ENCODE measurements at places on chromosomes 6 and 20.

DNA sequence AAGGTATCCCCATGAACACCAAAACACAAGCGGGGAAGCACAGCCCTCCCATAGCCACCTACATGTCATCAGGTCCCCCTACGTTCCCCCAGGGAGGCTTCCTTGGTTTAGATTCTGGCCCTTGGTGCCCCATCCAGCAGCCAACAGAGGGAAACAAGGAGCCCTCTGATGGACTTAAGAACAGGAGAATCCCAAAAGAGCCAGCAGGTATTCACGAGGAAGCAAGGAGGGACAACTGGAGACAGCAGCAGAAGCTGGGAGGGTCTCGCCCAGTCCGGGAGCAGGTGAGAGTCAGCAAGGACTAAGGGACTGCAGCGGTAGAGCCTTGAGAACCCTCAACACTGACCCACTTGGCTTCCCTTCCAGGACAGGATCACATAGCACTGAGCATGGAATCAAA, 58.4 kb upstream of the TOP1 start:
- no peak for DNase-seq

GRCh38 chr6:127561660-127562059, 15.3 kb upstream of the C6orf58 start:
- DNase-seq, result no peak

- no peak for DNase-seq
These were observed 22.2 kb downstream of the CARMIL1 start for GRCh38 chr6:25301362-25301761.

GRCh38 chr6:52231406-52232127, 12.7 kb downstream of the IL17F start:
- no peak for DNase-seq

DNA sequence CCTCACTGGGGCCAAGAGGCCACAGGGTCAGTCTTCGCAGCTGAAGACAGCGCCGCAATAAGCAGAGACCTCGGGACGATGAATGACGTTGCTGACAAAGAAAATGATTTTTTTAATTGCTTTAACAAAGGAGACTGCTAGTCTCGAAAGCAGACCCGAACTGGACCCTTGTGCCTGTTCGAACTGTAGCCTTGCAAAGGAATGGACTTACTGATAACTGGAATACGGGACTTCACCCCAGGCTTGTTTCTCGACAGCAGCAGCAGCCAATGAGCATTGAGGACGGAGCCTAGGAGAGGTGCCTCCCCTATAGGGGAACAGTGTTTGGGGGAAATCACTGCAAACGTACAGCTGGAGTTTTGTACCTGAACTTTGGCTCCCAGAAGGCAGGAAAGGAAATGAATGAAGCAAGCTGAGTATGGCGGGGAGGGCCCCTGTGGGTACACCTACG, 1.3 kb upstream of the TAF4 start:
- peak; percentile 29 for DNase-seq

DNA sequence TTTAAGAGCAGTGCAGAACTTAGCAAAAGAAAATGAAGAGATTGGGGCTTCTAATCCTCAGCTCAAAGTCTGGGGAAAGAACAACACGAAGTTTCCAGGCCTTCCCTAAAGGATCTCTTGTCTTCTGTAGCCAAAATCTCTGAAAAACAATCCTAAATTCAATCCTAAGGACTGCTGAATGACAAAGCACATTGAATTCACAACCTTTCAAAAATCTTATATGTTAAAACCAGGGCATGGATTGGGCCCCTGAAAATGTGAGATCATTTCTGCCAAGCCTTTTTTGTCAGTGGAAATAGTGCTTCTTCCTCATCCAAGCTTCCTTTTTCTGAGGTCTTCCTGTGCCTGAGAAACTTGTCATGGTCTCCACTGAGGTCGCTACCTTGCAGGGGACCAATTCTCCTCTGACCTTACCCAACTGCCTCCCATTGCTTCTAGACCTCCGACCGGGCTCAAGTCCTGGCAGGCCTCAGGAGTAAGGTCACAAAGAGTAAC, 126.2 kb upstream of the ARID1B start:
- DNase-seq, result no peak

- DNase-seq, result no peak
These were observed 318.7 kb upstream of the SOX4 start for GRCh38 chr6:21274851-21275250.

DNA sequence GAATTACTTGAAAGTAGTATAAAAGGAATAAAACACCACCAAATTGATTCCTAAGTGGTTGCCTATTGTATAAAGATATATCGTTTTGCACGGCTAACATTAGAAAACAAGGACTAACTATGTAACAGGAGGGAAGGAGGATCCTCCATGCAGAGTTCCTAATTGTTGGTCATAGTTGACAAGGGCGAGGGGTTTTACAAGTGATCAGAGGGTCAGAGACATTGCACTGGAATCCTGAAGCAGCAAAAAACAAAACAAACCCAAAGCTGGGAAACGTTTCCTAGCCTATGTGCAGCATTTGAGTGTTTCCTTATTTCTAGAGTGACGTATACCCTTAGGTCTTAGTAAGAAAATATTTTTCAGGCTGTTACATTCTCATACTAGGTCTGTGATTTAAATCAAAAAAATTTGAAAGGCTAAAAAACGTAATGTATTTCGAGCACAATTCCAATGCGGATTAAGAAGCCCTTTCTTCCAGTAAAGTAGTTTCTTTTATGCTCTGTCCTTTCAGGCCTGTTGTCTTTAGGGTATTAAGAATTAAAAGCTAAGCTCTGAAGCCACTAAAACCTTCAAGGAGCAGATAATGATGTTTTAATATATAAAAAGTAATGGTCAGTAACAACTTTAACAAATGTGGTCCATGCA, 373.8 kb upstream of the MMS22L start:
- no peak for DNase-seq

- no peak for DNase-seq
These were observed 9.6 kb upstream of the HSF2 start for GRCh38 chr6:122389704-122390372.

DNA sequence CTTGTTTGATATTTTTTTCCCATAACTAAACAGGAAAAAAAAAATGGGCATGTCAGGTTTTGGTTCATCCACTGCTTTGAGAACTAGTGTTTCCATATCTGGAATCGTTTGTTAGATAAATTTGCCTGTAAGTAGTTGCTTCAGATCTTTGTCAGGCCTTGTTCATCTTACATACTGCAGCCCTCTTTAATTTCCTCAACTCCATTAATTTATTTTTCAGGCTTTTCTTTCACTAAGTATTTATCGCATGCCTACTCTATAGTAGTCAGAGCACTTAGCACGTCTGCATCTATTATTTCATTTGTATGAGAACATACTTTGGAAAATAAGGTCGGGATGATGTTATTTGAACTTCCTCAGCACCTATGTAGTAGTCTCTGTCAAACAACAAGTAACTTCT, 80.9 kb downstream of the CAP2 start:
- DNase-seq, result no peak

GRCh38 chr6:52381249-52381648, 19.3 kb downstream of the PAQR8 start:
- DNase-seq, result no peak

GRCh38 chr6:135707426-135707825, 144.1 kb upstream of the PDE7B start:
- DNase-seq, result no peak

DNA sequence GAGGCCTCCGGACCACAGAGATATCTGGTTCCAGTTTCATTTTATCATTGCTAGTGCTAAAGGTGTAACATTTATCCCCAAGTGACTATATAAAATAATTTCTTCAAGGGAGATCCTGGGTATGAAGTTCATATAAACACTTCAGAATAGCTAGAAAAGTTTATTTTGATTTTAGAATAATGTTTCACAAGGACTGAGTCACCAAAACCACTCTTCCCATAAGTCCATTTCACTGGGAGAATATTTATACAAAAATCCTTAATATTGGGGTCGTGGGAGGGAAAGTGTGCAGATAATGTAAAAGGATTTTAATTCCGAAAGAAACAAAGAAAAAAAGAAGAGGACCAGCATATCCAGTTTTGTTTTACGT, 128.1 kb downstream of the ISM1 start:
- DNase-seq, result no peak

All from CD4-positive, alpha-beta T cell treated with Interferon alpha-2 for 1 hour (primary cell).